HS-27A (cell line): ENCODE measurements at places on chromosomes 2 and 18.

DNA sequence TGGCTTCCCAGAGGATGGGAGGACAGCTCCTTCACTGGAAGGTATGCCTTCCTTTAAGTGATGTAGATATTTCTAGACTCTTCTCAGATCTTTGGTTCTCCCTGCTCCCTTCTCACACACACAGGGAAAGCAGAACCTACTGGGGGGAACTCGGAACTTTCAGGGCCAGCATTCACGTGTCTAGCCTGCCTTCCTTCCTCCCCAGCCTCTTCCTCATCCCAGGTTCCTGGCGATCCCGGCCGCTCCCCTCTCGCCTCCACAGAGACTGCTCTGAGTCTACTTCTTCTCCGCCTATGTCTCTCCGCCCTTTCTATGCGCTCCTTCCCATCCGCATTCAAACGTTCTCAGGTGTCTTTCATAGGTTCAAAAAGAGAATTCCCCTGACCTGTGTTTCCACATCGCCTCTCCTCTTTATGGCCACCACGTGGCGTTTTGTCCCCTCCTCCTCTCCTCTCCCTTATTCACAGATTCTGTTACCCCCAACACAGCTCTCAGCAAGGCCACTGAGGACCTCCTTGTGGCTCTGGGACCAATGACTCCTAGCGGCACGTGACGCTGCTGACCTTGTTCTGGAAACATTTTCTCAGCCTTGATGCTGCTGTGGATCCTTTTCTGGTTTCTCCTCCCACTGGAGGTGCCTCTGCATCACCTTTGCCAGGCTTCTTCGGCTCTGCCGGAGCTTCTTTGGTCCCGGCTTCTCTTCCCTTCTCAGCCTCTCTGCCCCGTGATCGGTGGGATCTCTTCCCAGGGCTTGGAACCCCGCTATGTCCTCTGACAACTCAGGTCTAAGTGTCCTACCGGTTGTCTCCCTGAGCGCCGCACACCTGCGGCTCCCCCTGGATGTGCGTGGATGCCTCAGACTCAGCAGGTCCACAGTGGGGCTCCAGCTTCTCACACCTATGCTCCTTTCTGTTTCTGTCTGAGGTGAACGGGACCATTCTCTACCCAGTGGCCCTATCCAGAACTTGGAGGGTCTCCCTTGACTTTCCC, 77.5 kb downstream of the VAPA start:
- no peak for DNase-seq

GRCh38 chr18:78789850-78790249, 189.8 kb upstream of the SALL3 start:
- no peak for DNase-seq

GRCh38 chr18:50949185-50949584, 18.7 kb upstream of the ELAC1 start:
- no peak for DNase-seq

GRCh38 chr2:21042958-21043743, 722 bp downstream of the APOB start:
- DNase-seq = no peak

DNA sequence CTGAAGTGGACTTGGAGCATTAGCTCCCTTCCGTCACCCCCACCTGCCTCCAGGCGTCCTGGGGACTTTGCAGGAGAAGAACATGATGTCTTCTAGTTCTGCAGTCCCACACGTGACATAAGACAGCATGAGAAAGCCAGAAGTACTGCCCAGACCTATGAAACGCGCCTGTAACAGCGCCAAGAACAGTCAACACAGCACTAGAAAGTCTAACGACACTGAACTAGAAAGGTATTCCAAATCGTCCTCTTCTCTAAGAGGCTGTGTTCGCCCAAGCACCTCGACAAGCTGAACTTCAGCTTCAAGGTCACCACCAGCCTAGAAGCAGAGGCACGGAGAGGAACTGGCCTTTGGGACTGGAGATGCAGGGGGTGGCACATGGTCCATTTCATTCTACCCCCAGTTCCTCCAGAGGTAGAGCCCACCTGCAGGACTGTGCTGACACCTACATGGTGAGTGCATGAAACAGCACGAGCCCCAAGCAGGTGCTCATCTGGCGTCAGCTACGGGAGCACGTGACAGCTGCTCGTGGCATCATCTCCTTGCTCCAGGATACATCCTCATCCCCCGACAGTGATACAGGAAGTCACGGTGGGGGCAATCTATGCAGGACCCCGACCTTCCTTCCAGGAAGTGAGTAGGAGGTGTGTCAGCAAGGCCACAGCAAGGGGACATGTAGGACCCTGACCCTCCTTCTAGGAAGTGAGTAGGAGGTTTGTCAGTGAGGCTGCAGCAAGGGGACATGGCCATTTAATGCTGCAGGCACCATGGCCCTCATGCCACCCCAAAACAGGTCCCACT, 3.7 kb downstream of the HDAC4 start:
- DNase-seq = no peak

GRCh38 chr2:202042444-202042843, 8.8 kb downstream of the FZD7 start:
- DNase-seq = no peak

- DNase-seq = peak; percentile 74
These were observed 479.7 kb downstream of the PARD3B start for GRCh38 chr2:205024822-205025518.

DNA sequence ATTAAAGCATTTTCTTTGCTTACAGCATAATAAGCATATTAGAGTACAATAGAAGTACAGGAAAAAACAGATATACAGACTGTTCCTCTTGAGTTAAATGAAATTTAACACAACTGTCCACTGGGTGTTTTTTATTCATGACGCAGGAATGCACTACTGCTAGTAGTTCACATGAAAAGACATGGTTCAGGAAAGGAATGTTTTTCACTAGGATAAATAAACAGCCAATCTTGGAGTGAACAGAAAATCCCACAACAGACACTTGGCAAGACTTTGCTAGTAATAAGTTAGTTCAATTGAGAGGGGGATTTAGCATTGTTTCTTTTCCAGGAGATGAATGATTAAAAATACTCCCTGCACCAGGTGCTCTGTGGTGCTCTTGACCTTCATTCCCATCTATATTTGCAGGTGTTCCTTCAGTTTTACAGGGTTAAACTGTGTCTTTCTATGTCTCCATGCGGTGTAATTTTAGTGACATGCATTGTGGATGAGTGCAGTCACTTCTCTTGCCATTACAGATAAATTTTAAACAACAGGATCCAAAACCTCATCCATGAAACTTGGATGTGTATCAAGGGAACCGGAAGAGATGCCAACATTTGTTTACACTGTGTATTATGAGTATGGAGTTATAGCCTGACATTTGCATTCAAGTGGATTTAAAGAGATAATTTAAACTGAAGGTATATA, 796.6 kb downstream of the DSC3 start:
- DNase-seq = no peak

- no peak for DNase-seq
These were observed 4.7 kb downstream of the UGT1A1 start for GRCh38 chr2:233764761-233765160.

- no peak for DNase-seq
These were observed 146.6 kb upstream of the REV1 start for GRCh38 chr2:99636144-99637034.

- peak; percentile 15 for DNase-seq
These were observed 193.8 kb upstream of the RND3 start for GRCh38 chr2:150681120-150681804.
